B cell (primary cell): ENCODE measurements at places on chromosomes 7 and 10.

DNA sequence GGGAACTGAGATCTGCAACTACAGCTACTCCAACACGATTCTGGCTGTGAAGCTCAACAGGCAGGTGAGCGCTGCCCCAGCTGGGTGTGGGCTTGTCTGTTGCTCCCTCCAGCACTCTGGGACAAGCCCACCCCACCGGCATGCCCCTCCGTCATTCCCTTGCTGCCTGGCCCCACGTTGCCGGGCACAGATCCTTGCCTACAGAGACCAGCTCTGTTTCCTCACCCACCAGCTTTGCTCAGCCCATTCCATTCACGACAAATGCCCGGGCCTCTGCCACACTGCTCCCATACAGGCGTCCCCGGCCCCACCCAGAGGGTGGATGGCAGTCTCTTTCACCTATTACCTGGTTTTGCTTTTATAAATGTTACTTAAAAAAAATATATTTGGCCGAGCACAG lies 24.6 kb downstream of the WIPI2 start:
- DNase-seq, result no peak
- peaks cover 66% of the 10 kb centered on the region for H3K36me3 ChIP-seq
- H3K4me1 ChIP-seq, result peaks cover 19% of the 10 kb centered on the region
- H3K27me3 ChIP-seq, result no peaks in the 10 kb centered on the region

- H3K27me3 ChIP-seq, result no peaks in the 10 kb centered on the region
- no peak overlapping the region for H3K4me3 ChIP-seq
- no peaks in the 10 kb centered on the region for H3K4me1 ChIP-seq
- H3K27ac ChIP-seq, result no peak overlapping the region
- no peak for DNase-seq
- H3K36me3 ChIP-seq, result no peaks in the 10 kb centered on the region
Observed at GRCh38 chr10:51619365-51619764, 80.0 kb downstream of the CSTF2T start.

DNA sequence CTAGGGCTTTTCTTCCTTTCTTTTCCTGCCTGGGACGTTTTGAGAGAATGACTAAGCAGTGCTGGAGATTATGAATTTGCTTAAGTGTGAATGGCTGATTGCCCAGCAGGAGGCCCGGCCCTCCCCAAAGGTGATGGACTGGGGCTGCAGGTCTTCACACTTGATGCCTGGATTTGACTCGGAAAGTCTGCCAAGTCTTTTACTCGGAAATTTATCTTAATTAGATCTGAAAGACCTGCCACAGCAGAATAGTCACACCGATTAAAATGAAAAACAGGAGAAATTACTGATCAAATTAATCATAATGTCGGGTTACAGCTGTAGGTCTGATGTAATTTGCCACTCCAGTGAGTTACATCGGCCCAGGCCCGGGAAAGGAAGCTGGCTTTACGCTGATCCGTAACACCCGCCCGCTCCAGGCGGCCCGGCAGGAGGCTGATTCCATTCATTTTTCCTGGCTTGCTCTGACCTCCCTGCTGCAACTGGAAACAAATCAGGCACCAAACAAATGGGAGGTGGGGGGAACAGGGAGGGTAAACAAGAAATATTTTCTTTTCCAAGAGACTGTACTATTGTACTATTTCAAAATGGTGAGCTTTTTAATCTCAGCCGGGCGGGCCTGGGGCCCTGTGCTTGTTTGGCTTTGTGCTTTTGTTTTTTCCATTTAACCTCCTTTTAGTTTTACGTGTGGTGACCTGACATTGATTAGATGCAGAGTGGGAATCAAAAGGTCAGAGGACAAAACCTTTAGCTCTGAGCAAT lies 212.4 kb upstream of the YAE1 start:
- H3K27me3 ChIP-seq, result no peaks in the 10 kb centered on the region
- H3K27ac ChIP-seq, result no peak overlapping the region
- DNase-seq, result no peak
- peaks cover 4% of the 10 kb centered on the region for H3K4me1 ChIP-seq
- H3K36me3 ChIP-seq, result no peaks in the 10 kb centered on the region

DNA sequence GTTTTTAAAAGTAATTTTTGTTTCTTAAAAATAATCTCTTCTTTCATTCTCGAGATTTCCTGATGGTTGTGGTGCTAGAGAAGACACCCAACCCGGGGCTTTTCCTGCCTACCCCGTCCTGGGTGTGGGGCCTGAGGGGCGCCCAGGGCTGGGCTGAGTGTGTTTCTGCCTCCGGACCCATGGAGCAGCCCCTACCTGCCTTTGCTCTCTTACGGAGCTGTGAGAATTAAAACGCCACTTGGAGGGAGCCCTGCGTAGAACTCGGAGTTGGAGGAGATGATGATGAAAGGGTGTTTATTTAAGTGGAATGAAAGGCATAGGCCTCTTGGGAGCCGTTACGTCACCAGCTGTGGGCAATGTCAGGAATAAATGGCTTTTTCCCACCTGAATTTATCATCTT lies 261.8 kb upstream of the SHH start:
- no peaks in the 10 kb centered on the region for H3K4me1 ChIP-seq
- H3K4me3 ChIP-seq, result no peak overlapping the region
- no peaks in the 10 kb centered on the region for H3K27me3 ChIP-seq
- DNase-seq, result no peak

GRCh38 chr10:131786756-131787605 lies 113.8 kb upstream of the PPP2R2D start:
- no peaks in the 10 kb centered on the region for H3K4me1 ChIP-seq
- H3K27me3 ChIP-seq, result peaks cover 2% of the 10 kb centered on the region
- no peak overlapping the region for H3K27ac ChIP-seq
- H3K36me3 ChIP-seq, result no peaks in the 10 kb centered on the region

DNA sequence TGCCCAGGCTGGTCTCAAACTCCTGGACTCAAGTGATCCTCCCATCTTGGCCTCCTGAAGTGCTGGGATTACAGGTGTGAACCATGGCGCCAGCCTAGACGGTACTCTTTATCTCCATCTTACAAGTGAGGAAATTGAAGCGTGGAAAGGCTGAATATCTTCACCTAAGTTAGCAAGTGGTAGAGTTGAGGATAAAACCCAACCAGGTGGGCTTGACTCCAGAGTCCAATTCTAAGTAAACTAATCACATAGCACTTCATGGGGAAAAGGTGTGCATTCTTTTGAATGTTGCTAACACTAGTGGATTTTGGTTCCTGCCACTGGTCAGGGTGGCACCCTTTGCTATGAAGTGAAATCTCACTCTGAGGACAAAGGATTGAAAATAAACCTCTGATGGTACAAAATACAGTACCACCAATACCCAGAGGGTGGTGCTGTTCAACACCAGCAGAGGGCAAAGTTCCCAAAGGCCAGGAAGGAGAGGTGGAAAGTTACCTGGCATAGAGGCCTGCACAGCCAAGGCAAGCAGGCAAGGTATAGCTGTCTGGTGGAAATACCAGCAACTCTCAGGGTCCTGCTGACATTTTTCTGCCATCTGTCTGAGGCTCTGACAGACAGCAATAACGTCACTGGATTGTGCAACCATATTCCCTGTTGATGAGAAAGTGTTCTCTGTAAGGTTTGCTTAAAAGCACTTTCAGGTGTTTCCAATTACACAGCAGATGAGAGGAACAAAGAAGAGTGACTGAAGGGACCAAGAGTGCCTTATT lies 17.6 kb downstream of the ZDHHC16 start:
- H3K36me3 ChIP-seq, result peaks cover 92% of the 10 kb centered on the region
- H3K4me1 ChIP-seq, result no peaks in the 10 kb centered on the region
- no peak overlapping the region for H3K27ac ChIP-seq
- peak; percentile 54 for DNase-seq
- no peaks in the 10 kb centered on the region for H3K27me3 ChIP-seq
- H3K4me3 ChIP-seq, result no peak overlapping the region

GRCh38 chr7:106959753-106960152 lies 84.8 kb upstream of the PRKAR2B start:
- H3K4me1 ChIP-seq, result peaks cover 6% of the 10 kb centered on the region
- H3K27me3 ChIP-seq, result no peaks in the 10 kb centered on the region
- no peaks in the 10 kb centered on the region for H3K36me3 ChIP-seq
- no peak for DNase-seq
- no peak overlapping the region for H3K27ac ChIP-seq
- no peak overlapping the region for H3K4me3 ChIP-seq

DNA sequence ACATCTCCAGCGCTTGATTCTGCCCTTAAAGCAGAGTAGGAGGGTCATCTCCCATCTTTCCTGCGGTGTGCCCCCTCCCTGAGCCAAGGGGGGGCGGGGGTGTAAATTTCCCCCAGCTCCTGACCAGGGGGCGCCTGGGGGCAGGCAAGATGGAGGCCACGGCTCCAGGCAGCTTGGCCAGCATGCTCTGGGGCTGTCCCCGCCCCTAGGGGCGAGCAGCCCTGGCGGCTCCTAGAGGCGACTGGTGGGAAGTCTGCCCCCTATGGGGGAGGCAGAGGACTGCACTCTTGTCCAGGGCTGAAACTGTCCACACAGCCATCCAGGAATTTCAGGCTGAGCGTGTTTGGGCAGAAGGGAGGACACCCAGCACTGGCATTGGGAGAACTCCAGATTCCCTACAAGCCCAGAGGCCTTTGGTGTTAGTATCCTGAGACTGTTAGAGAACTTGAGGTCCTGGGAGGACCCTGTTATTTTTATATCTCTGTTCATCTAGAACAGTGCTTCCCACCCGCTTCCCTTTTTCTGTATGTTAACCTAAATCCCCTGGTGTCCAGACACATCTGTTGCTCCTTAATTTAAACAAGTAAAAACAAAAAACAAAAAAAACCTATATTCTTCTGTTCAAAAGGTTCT lies 4.6 kb downstream of the STRA8 start:
- no peaks in the 10 kb centered on the region for H3K36me3 ChIP-seq
- no peak overlapping the region for H3K4me3 ChIP-seq
- peak; percentile 17 for DNase-seq
- H3K4me1 ChIP-seq, result peaks cover 37% of the 10 kb centered on the region
- no peaks in the 10 kb centered on the region for H3K27me3 ChIP-seq

DNA sequence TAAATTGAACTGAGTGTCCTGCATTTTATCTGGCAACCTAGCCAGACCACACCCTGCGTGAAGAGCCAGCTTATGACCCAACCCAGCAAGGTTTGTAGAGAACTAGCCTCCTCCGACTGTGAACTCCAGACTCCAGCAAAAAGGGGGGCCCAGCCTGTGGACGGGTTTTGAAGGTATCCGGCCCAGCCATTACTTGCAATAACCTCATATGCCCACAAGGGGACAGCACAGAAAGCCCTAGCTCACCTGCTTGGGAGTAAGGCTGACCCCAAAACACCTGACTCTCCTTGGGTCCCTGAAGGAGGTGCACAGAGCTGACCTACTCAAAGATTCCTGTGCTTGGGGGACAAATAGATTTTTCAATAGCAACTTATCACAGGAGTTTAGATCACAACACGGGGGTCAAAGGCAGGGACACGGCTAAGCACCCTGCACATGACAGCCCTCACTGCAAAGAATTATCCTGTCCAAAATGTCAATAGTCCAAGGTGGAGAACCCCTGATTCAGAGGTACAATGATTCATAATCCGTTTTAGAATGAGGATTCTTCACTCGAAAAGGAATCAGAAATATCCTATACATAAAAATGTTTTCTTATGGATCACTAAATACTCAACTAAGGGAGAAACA lies 4.6 kb downstream of the TRPV6 start:
- no peaks in the 10 kb centered on the region for H3K4me1 ChIP-seq
- H3K27ac ChIP-seq, result no peak overlapping the region
- no peaks in the 10 kb centered on the region for H3K27me3 ChIP-seq
- H3K4me3 ChIP-seq, result no peak overlapping the region

- no peaks in the 10 kb centered on the region for H3K36me3 ChIP-seq
- no peaks in the 10 kb centered on the region for H3K4me1 ChIP-seq
- H3K27ac ChIP-seq, result no peak overlapping the region
- DNase-seq, result no peak
- H3K4me3 ChIP-seq, result no peak overlapping the region
Observed at GRCh38 chr7:74343281-74344131, 54.3 kb downstream of the CLIP2 start.

DNA sequence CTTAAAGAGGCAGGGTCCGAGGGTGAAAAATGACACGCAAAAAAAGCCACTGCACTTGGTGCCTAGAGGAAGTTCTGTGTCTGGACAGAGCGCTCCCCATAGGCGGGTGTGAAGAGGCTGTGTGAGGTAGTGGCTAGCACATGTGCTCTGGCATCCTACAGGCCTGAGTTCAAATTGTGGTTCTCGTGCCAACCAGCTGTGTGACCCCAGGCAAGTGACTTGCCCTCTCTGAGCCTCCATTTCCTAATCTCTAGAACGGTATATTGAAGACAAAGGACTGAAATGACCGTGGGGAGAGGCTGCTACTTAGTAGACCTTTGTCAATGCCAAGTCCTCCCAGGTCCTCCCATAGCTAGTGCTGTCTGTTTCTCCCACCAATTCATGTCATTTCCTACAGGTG lies 79.1 kb upstream of the MYL10 start:
- no peaks in the 10 kb centered on the region for H3K4me1 ChIP-seq
- H3K36me3 ChIP-seq, result no peaks in the 10 kb centered on the region
- no peak overlapping the region for H3K4me3 ChIP-seq
- no peak overlapping the region for H3K27ac ChIP-seq
- no peaks in the 10 kb centered on the region for H3K27me3 ChIP-seq

GRCh38 chr7:132450696-132451095 lies 125.6 kb downstream of the PLXNA4 start:
- no peak overlapping the region for H3K27ac ChIP-seq
- no peak for DNase-seq
- H3K4me1 ChIP-seq, result no peaks in the 10 kb centered on the region
- no peaks in the 10 kb centered on the region for H3K27me3 ChIP-seq
- H3K4me3 ChIP-seq, result no peak overlapping the region
- no peaks in the 10 kb centered on the region for H3K36me3 ChIP-seq

DNA sequence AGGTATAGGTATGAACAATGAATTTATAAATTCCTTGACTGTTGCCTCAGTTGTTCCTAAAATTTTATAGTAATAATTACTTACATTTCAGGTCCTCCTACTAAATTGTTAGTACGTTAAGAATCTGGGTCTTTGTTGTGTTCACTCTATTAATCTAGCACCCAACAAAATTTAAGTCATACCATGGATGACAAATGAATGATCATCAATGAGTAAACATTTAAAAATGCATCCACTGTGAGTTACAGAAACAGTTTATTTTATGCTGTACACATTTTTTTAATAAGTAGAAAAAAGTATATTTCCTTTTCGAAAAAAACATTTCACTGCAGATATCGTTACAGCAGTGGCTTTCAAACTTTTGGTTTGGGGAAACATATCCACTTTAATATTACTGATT lies 265.2 kb downstream of the PCLO start:
- no peaks in the 10 kb centered on the region for H3K36me3 ChIP-seq
- H3K27me3 ChIP-seq, result no peaks in the 10 kb centered on the region
- no peaks in the 10 kb centered on the region for H3K4me1 ChIP-seq
- no peak overlapping the region for H3K4me3 ChIP-seq
- H3K27ac ChIP-seq, result no peak overlapping the region
